ENCODE measurements at places on chromosomes 13 and 19. TPM values are rescaled to one million over a fixed set of nuclear protein-coding genes. Genes with fewer than 3 reads are reported as not detected.

The SYCN gene
- not detected for total RNA-seq

The TGDS gene
- total RNA-seq: 11.5 TPM

The OR4F17 gene
- total RNA-seq: not detected

The MAST1 gene
- total RNA-seq: 0.36 TPM

DNA sequence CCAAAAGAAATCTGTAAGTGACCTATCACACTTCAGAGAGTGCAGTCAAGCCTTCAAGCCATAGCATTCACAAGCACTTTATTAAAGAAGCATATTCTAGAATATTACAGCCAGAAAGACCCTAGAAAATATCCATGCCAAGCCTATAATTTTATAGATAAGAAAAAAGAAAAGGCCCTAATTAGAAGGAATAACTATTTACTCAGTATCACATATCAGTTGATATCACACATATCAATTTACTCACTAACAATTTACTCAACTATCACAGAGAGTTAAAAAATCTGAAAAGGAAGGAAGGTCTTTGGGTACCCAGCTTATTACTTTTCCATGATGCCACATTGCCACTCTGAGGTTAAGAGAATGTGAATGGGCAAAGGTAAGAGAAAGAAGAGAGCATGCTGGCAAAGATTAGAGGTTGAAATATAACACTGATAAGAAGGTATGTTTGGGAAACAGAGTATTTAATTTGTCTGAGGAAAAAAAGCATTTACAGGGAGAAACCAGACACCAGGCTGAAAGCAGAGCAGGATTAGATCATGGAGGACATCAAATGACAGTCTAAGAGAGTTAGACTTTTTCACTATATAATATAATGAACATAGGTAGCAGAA, 186.2 kb downstream of the VWA8 start:
- no peak for DNase-seq

- DNase-seq: no peak
These were observed 2567.1 kb downstream of the PCDH9 start for GRCh38 chr13:64662887-64663593.

DNA sequence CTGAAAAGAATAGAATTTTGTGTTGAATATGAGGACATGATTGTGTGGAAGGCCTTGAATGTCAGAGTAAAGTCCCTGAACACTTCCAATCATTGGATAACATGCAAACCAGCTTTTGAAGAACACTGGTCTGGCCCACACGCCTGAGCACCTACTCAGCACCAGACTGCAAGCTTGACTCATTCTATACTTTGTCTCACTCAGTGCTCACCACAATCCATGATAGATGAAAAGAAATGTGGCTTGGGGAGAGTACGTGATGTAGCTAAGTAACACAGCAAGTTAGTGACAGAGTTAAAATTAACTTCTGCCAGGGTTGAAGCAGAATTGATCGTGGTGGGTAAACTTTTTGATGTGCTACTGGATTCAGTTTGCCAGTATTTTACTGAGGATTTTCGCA, 12.0 kb downstream of the DLEU7 start:
- no peak for DNase-seq

DNA sequence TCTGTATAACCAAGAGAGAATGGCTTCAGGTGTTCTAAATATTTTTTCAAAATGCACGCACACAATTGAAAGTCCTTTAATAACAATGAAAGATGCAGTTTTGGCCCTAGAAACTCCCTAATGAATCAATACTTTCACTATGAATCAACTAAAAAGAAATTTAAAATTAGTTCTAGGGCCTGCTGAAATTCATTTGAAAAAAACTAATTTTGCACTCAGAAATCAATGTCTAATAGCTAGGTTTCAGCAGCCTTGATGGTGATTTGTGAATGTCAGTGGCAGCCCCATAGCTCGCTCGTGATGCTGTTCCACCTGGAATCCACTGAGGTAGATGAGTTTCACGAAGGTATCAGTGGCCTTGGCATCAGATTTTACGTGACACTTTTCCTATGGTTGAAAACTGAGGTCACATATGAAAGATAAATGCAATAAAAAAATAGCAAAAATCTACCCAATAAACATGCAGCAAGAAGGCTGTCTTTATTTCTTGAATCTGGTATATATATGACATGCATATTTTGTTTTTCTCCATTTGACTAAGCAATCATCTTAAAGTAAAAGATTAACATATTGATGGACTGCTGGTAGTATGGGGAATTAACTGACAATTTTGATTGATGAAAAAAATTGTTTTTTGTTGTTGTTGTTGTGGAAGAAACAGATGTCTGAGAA, 141.0 kb downstream of the AKAP11 start:
- no peak for DNase-seq

- DNase-seq: no peak
These were observed 24.1 kb upstream of the WTIP start for GRCh38 chr19:34457446-34457845.

DNA sequence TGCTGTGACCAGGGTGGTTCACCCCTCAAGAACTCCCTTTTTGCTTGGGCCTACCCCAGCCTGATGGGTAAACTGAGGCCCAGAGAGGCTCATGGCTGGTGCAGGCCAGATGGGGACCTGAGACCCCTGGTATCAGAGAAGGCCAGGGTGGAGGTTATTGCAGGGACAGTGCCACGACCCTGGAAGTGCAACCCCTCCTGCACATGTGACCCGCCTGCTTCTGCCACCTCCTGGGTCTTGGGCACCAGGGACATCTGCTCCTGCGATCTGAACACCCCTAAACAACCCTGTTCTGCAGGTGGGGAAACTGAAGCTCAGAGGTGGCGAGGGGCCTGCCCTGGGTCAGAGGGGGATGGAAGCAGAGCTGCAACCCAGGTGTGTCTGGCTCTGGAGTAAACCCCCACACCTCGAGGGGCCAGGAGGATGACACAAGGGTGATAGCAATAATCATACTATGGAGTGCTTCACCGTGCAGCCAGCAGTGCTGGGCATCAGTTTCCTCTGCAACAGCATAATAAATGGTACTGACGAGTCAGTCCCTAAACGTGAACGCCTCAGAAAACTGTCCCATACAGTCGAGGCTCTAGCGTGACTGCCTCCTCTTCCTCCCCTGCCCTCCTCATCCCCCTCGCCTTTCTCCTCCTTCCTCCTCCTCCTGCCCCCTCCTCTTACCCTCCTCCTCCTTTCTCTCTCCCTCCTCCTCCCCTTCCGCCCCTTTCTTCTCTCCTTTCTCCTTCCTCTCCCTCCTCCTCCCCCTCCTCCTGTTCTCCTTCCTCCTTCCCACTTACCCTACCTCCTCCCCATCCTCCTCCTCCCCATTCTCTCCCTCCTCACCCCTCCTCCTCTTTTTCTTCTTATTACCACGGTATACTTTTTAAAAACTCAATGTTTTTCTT, 4.3 kb downstream of the YJEFN3 start:
- DNase-seq: no peak

DNA sequence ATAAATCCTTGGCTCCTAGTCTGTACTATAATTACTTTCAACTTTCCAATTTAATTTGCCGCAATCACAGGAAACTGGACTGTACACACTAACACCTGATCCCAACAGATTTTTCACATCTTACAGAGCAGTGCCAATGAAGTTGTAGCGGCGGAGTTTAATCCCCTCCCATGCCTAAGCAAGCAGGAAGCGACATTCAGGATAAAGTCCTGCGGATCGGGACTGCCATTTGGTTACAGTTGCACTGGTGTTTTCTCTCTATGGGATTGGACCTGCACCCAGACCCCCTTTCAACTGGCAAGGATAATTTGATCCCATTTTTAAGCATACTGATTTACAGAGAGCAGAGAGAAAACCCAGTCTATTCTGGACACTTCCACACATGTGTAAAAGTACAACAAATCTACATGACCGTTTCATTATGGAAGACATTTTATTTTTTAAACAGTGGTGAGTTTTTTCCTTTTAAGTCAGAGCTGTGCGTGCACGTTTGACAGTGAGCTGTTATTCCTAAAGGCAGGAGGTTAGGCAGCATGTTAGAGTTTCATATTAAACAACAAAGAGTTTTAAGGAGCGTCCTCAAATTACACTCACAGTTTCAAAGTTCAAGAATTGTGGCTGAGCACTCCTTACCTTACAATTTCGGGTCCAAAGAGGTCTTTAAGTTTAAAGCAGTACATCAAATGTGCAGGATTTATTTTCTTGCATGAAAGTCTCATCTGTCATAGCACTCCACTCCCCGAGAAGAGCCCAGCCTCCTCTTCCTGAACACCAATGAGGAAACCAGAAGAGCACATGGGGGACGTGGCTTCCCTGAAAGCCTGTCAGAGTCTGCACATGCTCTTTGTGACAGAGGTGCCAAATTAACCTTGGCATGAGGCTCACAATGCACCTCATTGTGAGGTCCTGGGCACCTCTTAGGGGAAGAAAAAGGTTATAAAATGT, 141.6 kb upstream of the RFC3 start:
- peak; percentile 58 for DNase-seq

GRCh38 chr13:27953676-27954405, 15.3 kb downstream of the CDX2 start:
- DNase-seq: peak; percentile 70

DNA sequence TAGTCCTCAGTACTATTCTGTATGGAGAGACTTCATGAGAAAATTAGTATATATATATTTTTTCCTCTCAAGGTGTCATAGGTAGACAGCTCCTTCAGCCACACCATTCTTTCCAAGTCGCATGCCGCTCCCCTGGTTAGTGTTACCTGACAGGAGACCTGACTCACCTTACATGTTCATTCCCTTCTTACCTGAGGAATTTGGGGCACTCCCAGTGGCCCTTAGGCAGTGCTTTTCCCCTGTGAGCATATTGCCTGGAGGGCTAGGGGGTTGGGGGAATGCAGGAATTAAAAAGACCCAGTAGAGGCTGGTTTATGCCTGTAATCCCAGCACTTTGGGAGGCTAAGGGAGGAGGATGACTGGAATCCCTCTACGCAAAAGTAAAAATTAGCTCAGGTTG, 9.0 kb upstream of the ACTN4 start:
- no peak for DNase-seq

DNA sequence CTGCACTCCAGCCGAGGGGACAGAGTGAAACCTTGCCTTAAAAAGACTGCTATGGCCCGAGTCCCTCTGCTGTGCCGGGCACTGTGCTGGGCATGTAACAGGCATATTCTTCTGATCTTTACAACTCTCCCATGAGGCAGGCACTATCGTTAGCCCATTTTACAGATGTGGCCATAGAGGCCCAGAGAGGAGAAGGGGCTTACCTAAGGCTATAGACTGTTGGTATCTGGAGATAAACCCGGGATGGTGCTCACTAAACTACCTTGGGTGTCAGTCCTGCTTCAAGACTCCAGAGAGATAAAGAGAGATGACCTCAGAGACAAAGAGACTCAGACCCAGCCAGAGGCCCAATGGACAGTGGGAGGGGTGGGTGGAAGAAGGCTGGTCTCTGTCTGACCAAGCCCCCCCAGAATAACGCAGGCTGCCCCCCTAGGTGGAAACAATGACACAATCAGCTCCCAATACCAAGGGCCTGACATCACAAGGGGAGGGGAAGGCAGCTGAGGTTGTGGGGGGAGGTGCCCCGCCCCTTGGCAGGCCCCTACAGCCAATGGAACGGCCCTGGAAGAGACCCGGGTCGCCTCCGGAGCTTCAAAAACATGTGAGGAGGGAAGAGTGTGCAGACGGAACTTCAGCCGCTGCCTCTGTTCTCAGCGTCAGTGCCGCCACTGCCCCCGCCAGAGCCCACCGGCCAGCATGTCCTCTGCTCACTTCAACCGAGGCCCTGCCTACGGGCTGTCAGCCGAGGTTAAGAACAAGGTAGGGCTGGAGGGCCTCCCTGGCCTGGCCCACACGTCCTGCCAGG, at the start of gene CNN1:
Gene CNN1, plus strand, starts transcription at position 620 of the 805 bp plus-strand sequence. Its CDS starts 77 bp downstream, at position 697.
- peak; percentile 87 for DNase-seq

- DNase-seq: no peak
These were observed 608 bp downstream of the CD70 start for GRCh38 chr19:6590258-6590826.

DNA sequence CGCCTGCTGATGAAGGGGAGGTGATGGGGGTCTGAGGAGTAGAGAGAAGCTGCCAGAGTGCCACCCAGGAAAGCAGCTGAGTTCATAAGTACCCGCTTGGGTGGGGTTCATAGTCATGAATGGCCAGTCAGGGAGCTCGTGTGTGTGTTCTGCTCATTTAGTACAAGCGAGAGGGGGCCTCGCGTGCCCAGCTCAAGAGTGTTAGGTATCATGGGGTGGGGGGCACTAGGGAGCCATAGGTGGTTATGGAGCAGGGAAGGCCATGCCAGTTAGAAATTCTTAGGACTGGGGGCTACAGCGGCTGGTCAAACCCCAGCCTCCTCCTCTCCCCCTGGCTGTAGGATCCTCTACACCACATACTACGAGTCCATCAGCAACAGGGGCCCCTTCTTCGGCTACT, 46.8 kb downstream of the CD320 start:
- no peak for DNase-seq

DNA sequence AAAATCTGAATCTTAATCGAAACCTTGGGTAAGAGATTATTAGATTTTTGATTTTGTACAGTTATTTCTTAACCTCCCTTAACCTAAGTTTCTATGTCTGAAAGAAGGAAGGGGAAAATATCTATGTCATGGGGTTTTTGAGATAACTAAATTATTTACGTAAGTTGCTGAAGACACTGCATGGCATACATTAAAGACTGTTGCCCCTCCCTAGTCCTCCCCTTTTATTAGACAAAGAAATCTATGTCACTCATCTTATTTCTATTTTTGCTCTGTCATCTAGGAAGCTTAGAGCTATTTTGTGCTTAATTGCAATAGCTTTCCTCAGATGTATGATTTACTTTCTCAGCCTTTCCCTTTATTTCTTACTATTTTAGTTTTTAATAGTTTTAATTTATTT, 15.0 kb downstream of the COG6 start:
- no peak for DNase-seq

DNA sequence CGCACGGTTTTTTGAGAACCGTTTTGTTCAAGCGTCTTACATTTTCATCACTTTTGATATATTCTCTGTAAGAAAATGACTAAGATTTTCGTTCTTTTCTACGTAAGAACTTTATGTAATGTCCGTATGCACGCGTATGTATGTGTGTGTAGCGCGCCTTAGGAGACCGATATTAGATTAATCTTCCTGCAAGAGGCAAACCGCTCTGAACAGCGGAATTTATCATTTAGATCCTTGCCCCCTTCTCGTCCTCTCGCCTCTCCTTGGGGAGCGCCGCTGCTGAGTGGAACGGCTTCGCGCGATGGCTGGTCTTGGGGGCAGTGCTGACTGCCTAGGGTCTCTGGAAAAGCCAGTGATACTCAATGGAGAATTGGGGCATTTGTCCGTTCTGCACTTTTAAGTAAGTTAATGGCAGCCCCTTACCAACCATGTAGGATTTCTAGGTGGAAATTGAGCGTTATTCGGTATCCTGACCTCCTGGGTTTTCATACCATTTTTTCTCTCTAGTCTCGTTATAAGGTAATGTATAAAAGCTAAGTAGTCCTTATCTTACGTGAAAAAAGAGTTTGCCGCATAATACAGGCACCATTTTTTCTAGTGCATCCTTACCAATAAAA, 4.7 kb downstream of the MAB21L1 start:
- DNase-seq: no peak

Data from ureter (tissue), 1 donor.